ENCODE measurements at places on chromosomes 2 and 18. TPM values are rescaled to one million over a fixed set of nuclear protein-coding genes. Genes with fewer than 3 reads are reported as not detected.

The DCDC2C gene
- not detected for total RNA-seq

The TRABD2A gene
- 5.4 TPM for total RNA-seq

The SLC11A1 gene
- 36.6 TPM for total RNA-seq

The POTEI gene
- not detected for total RNA-seq

The OXER1 gene
- total RNA-seq, result 1.2 TPM

The UGT1A10 gene
- total RNA-seq, result not detected

The TEKT4 gene
- not detected for total RNA-seq

The PROKR1 gene
- total RNA-seq, result not detected

The ATG4B gene
- total RNA-seq, result 104 TPM

The MAP3K19 gene
- total RNA-seq, result not detected

The ABI2 gene
- 31.7 TPM for total RNA-seq

The GKN2 gene
- total RNA-seq, result not detected

The KIAA1328 gene
- 17.2 TPM for total RNA-seq

The ASB18 gene
- not detected for total RNA-seq

The EML6 gene
- total RNA-seq, result 1.7 TPM

The PLEK gene
- total RNA-seq, result 4.4 TPM

The SNORC gene
- total RNA-seq, result not detected

The ABCA12 gene
- 17.2 TPM for total RNA-seq

The ORC4 gene
- 25.5 TPM for total RNA-seq

The SLC9A2 gene
- not detected for total RNA-seq

The HAAO gene
- total RNA-seq, result 5.9 TPM

The IL36B gene
- total RNA-seq, result not detected

The M1AP gene
- total RNA-seq, result 4.9 TPM

The RRM2 gene
- total RNA-seq, result 11.0 TPM

The KRTCAP3 gene
- total RNA-seq, result 3.9 TPM

The EN1 gene
- not detected for total RNA-seq

The TRIM43 gene
- total RNA-seq, result not detected

The RABL2A gene
- total RNA-seq, result 9.3 TPM

The C2orf80 gene
- not detected for total RNA-seq

The SOS1 gene
- total RNA-seq, result 20.1 TPM

The RPRM gene
- 2.9 TPM for total RNA-seq

The IGFBP2 gene
- total RNA-seq, result 82.7 TPM

The ACTG2 gene
- total RNA-seq, result 413 TPM

The HOXD1 gene
- total RNA-seq, result 1.2 TPM

The KCNK3 gene
- total RNA-seq, result 10.6 TPM

The SNED1 gene
- 55.5 TPM for total RNA-seq

The CIB4 gene
- total RNA-seq, result not detected

The TBC1D8 gene
- 72.2 TPM for total RNA-seq

The MRPL44 gene
- total RNA-seq, result 11.8 TPM

The MARCHF4 gene
- not detected for total RNA-seq

The THAP4 gene
- total RNA-seq, result 44.4 TPM

The AOX1 gene
- total RNA-seq, result 84.5 TPM

The SERPINB4 gene
- total RNA-seq, result 77.3 TPM

The LBX2 gene
- total RNA-seq, result not detected

The CLK1 gene
- 184 TPM for total RNA-seq

The GRP gene
- total RNA-seq, result not detected

The TUBA3E gene
- total RNA-seq, result not detected

The TRAK2 gene
- 25.8 TPM for total RNA-seq

The UGT1A5 gene
- 1.2 TPM for total RNA-seq

The SP110 gene
- total RNA-seq, result 9.6 TPM

The CCDC85A gene
- total RNA-seq, result 4.7 TPM

The ACP1 gene
- total RNA-seq, result 57.9 TPM

Measured in vagina (tissue), 2 donors.